ENCODE measurements at places on chromosomes 4 and X.

GRCh38 chr4:38194047-38194602 lies 233.9 kb downstream of the PTTG2 start:
- DNase-seq = no peak

GRCh38 chrX:142831961-142832530 lies 193.7 kb upstream of the SPANXN4 start:
- DNase-seq = no peak

DNA sequence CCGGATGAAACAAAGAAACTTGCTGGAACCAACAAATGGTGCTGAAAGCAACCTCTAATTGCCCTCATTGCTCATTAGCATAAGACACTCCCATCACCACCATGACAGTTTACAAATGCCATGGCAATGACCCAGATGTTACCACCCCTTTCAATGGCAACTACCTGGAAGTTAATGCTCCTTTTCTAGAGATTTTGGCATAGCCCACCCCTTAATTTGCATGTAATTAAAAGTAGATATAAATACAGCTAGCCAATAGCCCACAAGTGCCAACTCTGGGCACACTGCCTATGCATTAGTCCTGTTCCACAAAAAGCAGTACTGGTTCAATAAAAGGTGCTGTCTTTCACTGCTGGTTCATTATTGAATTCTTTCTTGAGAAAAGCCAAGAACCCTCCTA lies 410.3 kb upstream of the PPP1R2C start:
- no peak for DNase-seq

- DNase-seq = no peak
Observed at GRCh38 chrX:105533951-105534350, 288.4 kb upstream of the NRK start.

DNA sequence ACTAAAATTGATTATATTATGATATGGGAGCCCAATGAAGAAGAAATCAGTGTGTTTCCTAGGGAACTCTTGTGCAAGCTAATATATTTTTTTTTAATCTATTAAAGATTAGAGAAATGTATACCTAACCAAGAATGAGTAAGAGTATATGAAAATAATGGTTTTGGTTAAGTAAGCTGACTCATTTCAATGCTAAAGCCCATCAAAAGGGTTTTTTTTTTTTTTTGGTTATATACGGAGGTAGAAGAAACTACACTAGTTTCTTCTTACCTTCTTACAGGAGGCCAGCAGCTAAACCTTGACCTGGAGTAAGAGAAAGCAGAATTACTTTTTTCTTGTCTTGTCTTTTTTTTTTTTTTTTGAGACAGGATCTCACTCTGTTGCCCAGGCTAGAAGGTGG lies 27.5 kb downstream of the RUFY3 start:
- DNase-seq = no peak

DNA sequence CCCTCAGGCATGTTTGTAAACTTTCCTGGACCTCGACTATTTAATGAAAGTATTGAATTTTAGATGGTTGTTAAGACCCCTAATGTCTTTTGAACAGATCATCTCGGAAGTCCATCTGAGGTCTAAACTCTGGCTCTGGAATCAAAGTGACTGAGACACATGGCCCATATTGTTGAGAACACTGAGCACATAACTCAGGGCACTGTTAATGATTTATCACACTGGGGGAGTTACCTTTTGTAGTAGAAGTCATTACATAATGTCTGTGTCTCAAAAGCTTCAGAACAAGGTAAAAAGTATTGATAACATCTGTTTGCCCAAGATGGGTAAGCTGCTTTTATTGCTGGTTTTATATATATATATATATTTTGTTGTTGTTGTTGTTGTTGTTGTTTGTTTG lies 103.4 kb upstream of the HS3ST1 start:
- peak; percentile 58 for DNase-seq

DNA sequence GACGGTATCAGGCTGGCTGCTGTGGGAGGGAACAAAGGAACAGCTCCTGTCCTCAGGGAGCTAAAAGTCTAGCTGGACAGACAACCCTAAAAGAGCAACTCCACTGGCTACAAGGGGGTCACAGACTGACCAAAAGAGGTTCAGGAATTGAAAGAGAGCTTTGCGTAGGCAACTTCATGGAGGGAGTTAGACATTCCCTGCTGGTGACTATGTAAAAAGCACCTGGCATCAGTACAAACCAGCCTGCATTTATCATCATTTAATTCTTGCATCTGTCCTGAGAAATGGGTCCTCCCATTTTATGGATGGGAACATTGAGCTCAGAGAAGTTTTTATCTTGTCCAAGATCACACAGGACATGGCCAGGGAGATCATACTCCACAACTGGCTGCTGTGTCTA lies 1.4 kb upstream of the LGI2 start:
- DNase-seq = peak; percentile 21

DNA sequence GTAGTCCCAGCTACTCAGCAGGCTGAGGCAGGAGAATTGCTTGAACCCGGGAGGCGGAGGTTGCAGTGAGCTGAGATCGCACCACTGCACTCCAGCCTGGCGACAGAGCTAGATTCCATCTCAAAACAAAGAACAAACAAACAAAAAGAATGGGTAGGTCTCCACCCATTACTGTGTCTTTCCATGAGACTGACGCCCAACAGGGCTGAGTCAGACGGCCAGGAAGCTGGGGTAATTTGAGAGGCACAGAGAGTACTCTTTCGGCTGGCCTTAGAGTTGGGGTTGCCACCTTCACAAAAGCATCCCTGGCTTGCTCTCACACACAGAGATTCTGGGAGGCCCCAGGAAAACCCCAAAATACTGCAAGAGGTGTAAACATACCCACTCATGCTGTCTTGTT lies 72.0 kb upstream of the DHRSX start:
- DNase-seq = no peak

DNA sequence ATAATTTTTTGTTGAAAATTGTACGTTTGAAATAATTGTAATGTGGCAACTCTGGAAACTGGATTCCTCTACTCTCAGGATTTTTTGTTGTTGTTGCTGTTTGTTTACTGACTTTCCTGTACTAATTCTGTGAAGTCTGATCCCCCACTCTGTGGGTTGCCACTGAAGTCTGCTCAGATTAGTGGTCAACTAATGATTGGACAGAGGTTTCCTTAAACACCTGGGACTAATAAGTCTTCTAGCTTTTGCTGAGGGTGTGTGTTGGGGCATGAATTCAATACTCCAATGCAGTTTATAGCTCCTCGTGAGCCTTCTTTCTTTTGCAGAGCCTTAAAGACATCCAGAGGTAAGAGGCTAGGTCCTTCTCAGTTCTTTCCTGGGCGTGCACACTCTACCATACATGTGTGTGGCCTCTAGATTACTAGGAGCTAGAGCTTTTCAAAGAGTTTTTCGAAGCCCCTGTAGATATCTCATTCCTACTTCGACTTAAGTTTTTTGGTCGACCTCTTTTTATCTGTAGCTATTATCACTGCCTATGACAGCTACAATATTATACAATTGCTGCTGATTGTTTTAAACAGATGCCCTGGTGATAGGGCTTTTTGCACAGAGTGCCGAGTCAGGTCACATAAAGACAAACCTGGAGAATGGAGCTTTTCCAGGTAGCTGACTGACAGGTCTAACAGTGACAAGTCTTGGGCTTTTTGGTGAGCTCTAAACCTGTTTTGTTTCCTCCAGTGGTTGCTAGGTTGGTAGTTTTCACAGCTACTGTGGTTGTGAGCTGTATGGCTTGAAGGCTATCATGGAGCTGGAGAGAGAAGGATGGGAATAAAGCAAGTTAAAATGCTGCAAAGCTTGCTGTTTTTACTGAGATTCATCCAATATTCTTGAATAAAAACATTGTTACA lies 34.0 kb downstream of the BMP2K start:
- no peak for DNase-seq

DNA sequence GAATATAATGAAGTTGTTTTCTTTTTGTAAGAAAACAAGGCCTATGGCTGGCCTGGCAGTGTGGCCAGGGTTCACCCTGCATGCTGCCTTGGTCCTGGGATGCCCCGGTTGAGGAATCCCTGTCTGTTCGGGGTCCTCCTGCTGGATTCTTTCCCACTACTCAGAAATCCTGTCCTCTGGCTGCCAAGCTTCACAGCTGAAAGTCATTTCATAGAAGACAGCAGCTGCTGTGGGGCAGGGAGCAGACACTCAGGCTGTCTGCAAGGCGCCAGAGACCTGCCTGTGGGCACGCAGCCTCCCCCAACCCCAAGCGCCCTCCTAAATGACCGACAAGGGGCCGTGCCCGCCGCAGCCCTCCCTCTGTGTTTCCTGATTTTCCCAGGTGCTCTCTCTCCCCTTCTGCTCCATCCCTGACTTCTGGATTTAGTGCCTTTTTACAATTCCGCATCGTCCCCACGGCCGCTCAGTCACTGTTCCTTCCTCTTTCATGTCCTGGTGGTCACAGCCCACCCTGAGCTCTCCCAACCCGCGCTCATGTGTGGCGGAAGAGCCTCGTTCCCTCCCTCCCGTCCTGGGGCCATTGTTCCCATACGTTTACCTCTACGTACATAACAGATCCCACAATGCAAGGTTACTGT lies 27.5 kb downstream of the ZFYVE28 start:
- DNase-seq = no peak

DNA sequence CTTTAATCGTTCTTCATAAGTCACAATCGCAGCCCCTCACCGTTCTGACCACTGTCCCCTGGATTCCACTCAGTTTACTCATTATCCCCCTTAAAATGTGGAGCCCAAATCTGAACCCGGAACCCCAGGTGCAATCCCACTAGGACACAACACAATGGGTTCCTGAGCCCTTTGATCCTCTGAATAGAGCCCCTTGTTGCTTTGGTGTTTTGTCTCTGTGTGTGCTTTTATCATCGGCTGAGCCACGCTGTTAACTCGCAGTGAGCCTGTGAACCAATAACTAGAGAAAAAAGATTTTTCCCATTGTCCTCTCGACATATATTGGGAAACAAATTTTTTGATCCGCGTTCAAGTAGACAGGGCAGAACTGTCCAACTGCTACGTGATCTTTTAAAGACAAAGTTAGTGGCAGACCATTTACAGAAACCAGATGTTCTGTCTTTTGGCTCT lies 617 bp upstream of the PDHA1 start:
- DNase-seq = no peak

- DNase-seq = peak; percentile 82
Observed at GRCh38 chr4:143251779-143252178, 67.1 kb downstream of the USP38 start.

- peak; percentile 31 for DNase-seq
Observed at GRCh38 chr4:110049951-110050925, 137.6 kb downstream of the EGF start.

DNA sequence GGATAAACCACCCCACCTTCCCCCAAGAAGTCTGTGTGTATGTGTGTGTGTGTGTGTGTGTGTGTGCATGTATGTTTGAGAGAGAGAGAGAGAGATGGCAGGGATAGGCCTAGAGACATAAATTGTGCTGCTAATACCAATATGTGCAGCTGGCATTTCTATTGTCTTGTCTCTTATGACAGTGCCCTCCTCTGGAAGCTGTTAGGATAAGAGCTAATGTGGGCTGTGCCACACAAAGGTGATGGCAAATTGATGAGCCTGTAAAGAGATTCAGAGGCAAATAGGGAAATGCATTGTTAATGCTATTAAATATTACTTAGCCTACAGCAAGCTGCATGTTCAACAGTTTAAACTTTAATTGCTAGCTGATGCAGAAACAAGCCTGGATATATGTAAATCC lies 332.0 kb downstream of the NKX6-1 start:
- DNase-seq = no peak

- no peak for DNase-seq
Observed at GRCh38 chr4:77306496-77306895, 149.5 kb downstream of the CCNG2 start.

DNA sequence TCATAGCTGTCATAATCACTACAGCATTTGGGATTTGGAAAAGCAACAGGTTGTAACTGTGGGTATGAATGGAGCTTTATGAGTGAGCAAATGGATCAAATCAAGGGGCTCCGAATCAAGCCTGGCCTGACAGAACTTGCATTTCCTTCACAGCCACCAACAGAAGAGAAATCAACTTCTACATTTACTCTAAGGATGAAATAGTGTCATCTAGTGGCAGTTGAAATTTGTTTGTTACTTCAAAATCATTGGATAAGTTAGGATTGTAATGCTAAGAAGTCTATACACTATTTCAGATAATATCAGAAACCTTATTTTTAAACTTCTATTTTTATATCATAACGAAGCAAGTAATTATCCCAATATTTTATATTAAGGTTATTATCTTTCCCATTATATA lies 10.7 kb upstream of the WDR17 start:
- no peak for DNase-seq

- no peak for DNase-seq
Observed at GRCh38 chr4:75909405-75909804, 7.2 kb upstream of the PPEF2 start.

DNA sequence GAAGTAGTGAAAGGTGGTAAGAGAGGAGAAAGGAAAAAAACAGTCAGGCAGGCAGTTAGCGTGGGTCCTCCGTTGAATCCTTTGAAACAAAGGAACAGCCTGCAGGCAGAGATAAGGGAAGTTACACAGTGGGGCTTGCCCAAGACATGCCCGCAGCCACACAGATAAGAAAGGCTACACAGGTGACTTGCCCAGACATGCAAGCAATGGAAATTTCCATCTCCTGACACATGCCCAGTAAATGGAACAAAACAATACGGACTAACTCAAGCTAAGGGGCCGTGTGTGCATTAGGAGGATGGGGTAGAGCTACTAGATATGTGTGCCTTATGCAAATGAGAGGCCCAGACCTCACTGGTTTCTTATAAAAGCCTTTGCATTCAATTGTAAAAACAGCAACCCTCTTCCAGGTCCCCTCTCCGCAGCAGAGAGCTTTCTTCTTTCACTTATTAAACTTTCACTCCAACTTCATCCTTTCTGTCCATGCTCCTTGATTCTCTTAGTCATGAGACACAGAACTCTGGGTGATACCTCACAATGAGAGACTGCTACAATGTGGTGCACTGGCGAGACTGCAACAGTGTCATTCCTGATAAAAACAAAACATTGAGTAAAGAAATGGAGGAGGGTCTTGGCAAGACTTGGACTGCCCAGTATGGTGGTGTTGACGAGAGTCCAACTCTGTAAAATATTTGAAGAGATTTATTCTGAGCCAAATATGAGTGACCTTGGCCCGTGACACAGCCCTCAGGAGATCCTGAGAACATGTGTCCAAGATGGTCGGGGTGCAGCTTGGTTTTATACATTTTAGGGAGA lies 997.4 kb upstream of the PRKX start:
- no peak for DNase-seq

DNA sequence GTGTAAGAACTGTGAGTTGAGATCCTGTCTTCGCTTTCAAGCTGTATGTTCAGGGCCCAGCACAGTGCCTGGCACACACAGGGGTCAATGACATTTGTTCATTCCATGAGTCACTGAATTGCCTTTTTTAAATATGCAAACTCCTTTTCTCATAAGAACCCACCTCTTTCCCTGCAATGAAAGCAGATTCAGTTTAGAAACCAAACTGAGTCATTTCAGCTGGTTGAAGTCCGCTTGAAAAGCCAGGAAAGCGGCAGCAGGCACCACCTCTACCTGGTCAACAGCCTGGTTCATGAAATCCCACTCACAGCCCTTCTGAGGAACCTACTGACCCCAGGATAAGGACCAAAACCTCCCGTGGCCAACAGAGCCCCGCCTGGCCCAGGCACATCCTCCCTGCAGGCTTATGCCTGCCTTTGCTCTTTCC lies 4.5 kb upstream of the C1QTNF7 start:
- no peak for DNase-seq

- no peak for DNase-seq
Observed at GRCh38 chrX:145631461-145631951, 186.1 kb upstream of the SLITRK2 start.

GRCh38 chrX:68824565-68825125 lies 4.2 kb upstream of the EFNB1 start:
- no peak for DNase-seq
